ENCODE measurements at places on chromosomes 1 and 21.

GRCh38 chr1:160664573-160665051, 17.8 kb upstream of the SLAMF1 start:
- DNase-seq = no peak

GRCh38 chr1:242199776-242200458, 201.0 kb upstream of the MAP1LC3C start:
- DNase-seq = no peak

GRCh38 chr1:28322194-28322593, 6.6 kb upstream of the MED18 start:
- no peak for DNase-seq

- no peak for DNase-seq
These were observed 108.6 kb downstream of the OLFML2B start for GRCh38 chr1:161915051-161915503.

- DNase-seq = no peak
These were observed 26.6 kb upstream of the CASZ1 start for GRCh38 chr1:10823000-10823401.

GRCh38 chr1:52627028-52627427, 5.9 kb upstream of the SHISAL2A start:
- no peak for DNase-seq
